ENCODE measurements at places on chromosomes 5 and 9.

- no peak for DNase-seq
These were observed 28.0 kb downstream of the GLT6D1 start for GRCh38 chr9:135611142-135611874.

DNA sequence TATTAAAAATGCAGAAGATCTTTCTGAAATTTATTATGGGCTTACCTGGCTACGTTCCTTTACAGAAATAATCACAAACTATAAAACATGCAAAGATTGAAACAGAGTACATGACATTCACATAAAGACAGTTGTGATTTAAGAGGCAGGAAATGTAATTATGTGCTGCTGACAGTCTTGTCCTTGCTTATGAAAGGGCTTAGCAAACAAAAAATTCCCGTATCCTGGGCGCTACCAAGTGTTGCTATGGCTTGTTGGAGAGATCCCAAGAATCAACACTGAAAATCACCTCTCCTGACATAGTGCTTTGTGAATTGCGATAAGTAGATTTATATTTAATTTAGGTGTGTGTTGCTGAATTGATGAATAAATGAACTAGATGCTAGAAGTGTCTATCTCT lies 352.5 kb upstream of the C9orf72 start:
- DNase-seq = no peak

GRCh38 chr5:94751460-94751859 lies 133.0 kb downstream of the SLF1 start:
- no peak for DNase-seq

- DNase-seq = no peak
These were observed 166.3 kb downstream of the PDE4D start for GRCh38 chr5:59727186-59727585.

- DNase-seq = no peak
These were observed 152.4 kb downstream of the ACTL7B start for GRCh38 chr9:108703429-108703828.

GRCh38 chr5:157113002-157113401 lies 4.2 kb upstream of the HAVCR2 start:
- DNase-seq = no peak

- DNase-seq = no peak
These were observed 12.6 kb downstream of the PSMD5 start for GRCh38 chr9:120830151-120830550.

DNA sequence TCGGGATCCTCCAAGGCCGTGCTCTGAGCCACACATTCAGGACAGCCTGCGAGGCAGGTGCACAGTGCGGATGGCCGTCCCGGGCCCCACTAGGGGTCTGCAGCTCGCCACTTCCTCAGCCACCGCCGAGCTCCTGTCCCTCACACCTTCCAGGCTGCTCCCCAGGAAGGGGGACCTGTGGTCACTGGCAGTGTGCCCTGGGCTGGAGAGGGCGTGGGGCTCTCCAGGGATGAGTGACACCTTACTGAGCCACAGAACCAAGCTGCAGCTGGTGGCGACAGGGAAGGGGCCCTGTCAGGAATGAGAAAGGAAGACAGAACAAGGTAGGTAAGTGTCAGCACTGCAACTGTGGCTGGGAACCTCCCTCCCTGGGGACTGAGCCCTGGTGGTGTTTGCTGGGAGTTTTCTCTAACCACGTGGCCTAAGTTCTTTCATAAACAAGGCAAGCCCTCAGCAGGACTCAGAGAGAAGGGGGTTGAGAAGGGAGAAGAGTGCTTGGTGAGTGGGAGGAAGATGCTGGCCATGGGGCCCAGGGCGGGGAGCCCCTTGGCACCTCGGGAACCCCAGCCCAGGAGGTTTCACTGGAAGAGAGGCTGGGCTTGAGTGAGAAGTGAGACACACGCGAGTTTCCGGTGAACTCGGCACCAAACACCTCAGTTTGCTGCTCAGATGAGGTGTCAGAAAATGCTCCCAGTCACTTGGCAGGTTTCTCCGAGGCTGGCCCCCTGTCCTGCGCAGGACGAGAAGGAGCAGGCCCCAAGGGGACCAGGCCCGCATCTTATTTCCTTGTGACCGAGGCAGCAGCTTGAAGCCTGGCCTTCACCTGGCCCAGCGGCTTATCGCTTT lies 5.2 kb downstream of the IL13 start:
- DNase-seq = peak; percentile 30

GRCh38 chr9:113636165-113636564 lies 172.6 kb downstream of the RGS3 start:
- DNase-seq = no peak

GRCh38 chr9:99819856-99820684 lies 1.6 kb upstream of the NR4A3 start:
- peak; percentile 71 for DNase-seq

- no peak for DNase-seq
These were observed 1495.2 kb upstream of the C9orf72 start for GRCh38 chr9:29068461-29068860.

DNA sequence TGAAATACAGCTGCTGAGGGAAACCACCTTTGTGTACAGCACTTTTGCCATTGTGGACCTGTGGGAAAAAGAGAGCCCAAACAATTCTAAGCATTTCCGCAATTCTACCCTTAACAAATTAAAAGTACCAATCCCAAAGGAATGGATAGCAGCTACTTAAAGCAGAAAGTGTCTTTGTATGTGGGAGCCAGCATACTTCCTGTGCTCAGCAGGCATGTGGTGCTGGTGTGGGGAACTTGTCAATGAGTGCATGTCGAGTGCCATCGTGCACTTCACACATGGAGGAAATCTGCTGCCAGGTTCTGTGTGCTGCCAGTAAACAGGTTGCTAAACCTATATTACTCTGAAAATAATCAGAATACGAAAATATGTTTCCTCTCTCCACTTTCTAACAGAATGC lies 399.0 kb downstream of the LRRC70 start:
- no peak for DNase-seq

DNA sequence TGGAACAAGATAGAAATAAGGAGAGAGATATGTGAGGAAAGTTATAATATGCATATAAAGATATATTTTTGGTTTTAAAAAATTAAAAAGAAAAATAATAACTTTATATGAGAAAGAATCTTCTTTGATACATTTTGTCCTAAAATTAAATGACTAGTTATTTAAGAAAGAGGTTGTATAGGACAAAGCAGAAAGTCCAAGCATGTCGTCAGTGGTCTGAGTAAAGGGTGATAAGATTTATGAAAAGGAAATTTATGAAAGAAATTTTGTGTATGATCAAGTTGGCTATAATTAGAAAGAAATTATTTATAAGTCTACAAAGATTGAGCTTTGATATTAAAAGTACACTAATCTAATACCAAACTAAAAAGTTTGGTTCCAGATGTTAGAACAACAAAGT lies 32.0 kb downstream of the GTF3C4 start:
- no peak for DNase-seq

DNA sequence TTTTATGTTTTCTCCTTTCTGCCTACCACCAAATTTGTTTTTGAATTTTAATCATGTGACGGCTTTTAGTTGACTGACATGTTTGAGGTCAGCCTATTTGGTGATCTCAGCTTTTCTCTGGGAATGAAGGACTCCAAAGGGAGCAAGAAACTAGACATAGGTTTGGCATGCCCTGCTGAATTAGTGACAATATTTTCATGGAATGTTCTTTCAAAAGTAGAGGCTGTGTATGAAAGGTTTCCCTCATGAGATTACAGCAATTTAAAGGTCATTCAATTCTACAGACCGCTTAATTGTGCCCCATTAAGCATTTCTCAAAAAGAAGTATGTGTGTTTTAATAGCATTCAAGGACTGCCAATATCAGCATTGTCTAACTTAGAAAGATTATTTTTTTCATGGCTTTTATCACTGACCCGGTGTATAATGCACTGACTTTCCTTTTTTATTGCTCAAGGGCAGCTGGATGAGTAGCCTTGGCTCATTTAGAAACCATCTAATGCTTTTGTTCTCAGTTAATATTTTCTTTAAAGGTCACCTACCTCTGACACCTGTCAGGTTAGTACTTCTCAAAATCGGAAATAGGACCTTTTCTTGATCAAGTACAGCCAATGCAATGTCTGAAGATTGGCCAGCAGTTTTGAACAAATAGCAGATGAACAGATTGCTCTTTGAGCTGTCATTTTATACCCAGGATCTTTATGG lies 8.1 kb upstream of the MLLT3 start:
- DNase-seq = no peak

DNA sequence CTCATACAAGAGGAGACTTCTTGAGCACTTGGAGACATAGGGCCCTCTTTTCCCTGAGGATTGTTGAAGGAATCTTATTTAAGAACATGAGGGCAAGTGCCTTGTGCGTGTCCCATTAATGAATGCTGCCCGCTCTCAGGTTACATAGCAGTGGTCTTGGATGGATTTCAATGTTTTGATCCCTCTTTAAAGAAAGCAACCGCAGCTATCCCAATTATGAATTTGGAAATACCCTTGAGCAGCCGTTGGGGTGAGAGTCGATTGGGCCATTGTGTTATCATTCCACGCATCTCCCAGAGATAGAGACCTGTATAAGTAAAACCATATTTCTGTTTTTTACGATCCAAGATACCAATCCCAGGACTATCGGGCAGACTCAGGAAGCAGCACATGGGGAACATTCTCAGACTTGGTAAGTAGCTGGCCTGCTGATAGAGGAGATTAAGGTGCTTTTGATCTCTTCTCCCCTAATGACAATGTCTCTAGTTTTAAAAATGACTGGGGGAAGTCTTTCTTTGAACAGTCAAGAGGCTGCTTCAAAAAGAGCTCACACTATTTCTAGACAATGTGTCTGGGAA lies 145.3 kb downstream of the MACROH2A1 start:
- DNase-seq = no peak

DNA sequence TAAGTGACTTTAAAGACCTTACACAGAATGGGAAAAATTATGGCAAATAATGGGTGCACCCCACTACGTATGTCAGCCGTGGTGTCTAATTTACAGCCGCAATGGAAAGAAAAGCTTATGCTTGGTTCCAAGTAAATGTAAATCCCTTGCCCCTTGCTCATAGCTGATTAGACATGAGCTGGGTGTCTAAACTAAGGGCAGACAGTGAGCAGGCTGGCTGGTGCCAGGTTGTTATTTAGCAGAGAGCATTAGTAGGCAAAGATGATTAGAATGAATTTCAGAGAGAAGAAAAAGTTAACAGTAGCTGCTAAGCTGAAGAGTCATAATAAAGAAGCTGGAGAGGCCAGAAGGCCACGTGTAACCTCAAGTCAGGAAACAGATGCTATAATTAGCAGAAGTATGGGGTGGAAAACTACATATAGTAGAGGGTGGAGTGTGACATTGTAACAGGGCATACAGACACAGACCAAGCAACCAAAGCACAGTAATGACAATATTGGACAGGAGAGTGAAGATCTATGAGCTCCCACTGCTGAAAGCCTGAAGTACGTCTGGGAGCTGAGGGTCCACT lies 257.7 kb downstream of the MCTP1 start:
- no peak for DNase-seq

GRCh38 chr9:116491219-116491618 lies 195.9 kb upstream of the TRIM32 start:
- no peak for DNase-seq

DNA sequence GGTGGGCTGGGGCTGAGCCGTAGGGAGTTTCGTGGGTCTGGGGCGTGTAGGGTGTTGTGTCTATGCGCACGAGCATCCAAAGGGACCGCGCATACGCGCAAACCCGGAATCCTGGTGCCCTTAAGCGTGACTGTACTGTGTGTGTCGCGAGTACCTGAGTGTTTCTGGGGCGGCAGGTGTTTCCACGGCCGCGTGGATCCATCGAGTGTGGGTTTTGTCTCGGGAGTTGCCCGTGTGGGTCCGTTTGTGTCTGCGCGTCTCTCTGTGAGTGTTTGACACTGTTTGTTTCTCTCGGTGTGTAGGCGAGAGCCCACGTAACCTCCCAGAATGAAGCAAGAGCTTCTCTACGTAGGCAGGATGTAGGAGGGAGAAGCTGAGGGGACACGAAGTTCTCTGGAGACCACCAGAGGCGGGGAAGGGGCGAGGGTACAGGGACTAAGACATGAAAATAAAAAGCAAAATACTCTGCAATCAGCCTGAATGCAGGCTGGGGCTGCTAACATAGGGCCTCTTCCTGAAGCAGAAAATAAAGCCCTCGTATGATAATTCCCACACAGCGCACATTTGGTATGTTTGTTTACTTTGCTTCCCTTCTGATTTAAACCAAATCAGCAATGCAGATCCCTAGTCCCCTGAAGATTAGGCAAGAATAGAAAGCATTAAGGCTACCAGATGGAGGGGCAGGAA lies 588 bp upstream of the BRINP1 start:
- no peak for DNase-seq

All from hematopoietic multipotent progenitor cell treated with erythropoietin and hydrocortisone succinate and interleukin-3 and kit ligand, for 15 days (in vitro differentiated cells).